CD4-positive, alpha-beta T cell treated with Interleukin-10 for 1 hour (primary cell): ENCODE measurements at places on chromosomes 3 and 15.

- DNase-seq = no peak
Observed at GRCh38 chr15:52803467-52804306, 13.6 kb upstream of the ONECUT1 start.

GRCh38 chr3:54760201-54760600, 167.7 kb downstream of the LRTM1 start:
- DNase-seq = no peak

GRCh38 chr3:11551036-11551435, 92.7 kb downstream of the VGLL4 start:
- DNase-seq = no peak

GRCh38 chr3:16300307-16300706, 35.3 kb downstream of the OXNAD1 start:
- peak; percentile 45 for DNase-seq

- no peak for DNase-seq
Observed at GRCh38 chr15:74589826-74590225, 25.8 kb upstream of the CLK3 start.

DNA sequence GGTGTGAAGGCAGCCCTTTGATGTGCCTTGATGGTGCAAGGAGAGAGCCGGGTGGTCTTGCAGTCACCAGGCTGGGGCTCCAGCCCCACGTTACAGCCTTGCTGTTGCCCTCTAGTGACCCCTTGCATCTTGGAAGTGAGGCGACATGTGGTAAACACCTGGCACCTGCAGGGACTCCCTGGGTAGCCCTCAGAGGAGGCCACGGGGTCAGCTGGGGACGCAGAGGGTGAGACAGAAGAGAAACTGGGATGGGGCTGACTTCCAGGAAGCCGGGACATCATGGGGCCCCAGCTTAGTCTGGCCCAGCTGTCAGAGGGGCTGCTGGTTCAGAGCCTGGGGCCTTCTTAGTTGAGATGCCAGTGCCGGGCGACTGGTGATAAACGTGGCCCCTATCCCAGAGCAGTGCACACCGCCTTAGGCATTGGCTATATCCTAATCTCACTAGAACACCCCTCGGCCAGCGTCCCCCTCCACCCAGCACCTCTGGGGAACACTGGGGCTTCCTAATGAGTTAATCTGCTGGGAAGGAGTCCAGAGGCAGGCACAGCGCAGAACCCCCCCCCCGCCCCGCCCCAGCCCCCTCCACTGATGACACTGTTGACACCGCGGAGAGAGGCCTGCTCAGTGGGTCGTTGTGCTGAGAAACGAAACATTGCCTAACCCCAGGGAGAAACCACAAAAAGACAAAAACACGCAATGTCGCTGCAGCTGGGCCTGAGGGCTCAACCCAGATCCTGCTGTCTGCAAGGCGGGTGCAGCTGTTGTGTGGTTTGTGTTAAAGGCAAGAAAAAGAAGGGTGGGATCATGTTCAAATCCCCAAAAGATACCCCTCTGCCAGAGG, 60.5 kb upstream of the KLF13 start:
- peak; percentile 76 for DNase-seq

GRCh38 chr3:43207628-43208085, 78.7 kb upstream of the SNRK start:
- no peak for DNase-seq
